Fibroblast of upper back skin (primary cell): ENCODE measurements at places on chromosomes 3 and 15.
A peak's percentile ranks its signal among the peaks of the same experiment; 100 is the strongest.

- peak; percentile 89 for DNase-seq
Observed at GRCh38 chr3:129249284-129250065, at the start of gene COPG1. TSS of gene COPG1 (plus strand) at chr3:129249606. CDS start at chr3:129249710, 104 bp downstream.

DNA sequence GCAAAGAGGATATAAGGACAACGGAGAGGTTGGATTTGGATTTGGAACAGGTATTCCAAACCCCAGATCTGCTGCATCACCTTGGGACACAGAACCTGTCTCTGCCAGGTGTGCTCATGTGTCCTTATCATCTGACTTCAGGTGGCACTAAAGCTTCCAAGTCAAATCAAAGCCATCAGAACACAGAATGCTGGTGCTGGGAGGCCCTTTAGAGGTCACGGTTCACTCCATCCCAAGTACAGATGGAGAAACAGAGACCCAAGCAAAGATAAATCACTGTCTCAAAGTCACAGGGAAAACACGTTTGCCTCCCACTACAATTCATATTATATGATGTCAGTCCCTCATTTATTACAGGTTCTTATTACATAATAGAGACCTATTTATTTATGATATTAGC, 72.8 kb downstream of the HES1 start:
- no peak for DNase-seq

DNA sequence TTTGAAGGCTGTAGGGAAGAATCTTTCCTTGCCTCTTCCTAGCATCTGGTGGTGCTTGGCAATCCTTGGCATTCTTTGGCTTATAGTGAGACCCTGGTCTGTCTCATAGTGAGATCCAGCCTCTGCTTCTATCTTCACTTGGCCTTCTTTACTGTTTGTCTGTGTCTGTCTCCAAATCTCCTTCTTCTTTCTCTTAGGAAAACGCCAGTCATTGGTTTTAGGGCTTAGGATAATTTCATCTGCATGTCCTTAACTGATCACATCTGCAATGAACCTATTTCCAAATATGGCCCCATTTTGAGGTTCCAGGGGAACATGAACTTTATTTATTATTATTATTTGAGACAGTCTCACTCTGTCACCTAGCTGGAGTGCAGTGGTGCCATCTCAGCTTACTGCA, 25.8 kb downstream of the KAT2B start:
- DNase-seq: no peak

DNA sequence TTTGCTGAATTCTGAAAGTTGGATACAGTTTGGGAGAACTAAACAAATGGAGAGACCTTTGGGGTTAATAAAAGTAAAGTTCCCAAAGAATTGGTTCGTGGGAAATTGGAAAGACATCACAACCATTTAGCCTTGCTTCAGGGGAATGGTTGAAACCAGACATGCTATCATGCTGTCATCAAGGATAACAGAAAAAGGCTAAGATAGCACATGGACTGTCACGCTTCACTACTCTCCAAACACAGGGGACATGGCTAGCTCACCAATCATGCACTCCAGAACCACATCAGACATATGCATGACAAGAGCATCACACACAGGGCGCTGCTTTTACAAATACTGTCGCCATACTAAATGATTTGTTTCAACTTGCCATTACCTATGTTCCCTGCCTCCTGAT, 671.7 kb upstream of the ROBO1 start:
- no peak for DNase-seq

DNA sequence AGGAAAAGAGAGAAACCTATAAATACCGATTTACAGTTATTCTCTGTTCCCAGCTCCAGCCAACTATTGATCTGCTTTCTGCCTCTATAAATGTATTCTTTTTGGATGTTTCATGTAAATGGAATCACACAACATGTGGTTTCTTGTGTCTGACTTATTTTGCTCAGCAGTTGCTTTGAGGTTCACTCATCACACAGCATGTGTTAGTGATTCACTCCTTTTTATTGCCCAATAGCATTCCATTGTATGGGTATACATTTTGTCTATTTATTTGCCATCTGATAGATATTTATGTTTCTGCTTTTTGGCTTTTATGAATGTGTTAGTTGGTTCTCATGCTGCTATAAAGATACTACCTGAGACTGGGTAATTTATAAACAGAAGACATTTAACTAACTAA, 23.6 kb downstream of the CCR1 start:
- peak; percentile 80 for DNase-seq

- DNase-seq: no peak
Observed at GRCh38 chr15:55008421-55008820, 188.3 kb downstream of the RSL24D1 start.

DNA sequence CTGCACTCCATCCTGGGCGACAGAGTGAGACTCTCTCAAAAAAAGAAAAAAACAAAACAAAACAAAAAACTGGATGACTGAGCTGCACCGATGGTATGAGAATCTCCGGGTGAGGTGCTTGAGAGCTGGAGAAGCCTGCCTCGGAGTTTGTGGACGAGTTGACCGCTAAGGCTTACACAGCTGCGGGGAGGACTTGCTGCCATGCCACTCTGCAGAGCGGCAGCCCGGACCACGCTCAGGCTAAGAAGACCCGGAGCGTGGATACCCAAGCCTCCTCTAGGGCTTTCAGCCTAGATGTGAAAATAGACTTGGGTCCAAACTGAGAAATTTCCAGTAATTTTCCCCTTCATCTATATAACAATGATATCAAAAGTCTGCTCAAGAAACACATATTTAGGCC, 16.0 kb downstream of the NRROS start:
- no peak for DNase-seq

- DNase-seq: no peak
Observed at GRCh38 chr3:129197321-129197720, 13.6 kb upstream of the CNBP start.

- no peak for DNase-seq
Observed at GRCh38 chr15:60134609-60135008, 130.5 kb downstream of the FOXB1 start.

DNA sequence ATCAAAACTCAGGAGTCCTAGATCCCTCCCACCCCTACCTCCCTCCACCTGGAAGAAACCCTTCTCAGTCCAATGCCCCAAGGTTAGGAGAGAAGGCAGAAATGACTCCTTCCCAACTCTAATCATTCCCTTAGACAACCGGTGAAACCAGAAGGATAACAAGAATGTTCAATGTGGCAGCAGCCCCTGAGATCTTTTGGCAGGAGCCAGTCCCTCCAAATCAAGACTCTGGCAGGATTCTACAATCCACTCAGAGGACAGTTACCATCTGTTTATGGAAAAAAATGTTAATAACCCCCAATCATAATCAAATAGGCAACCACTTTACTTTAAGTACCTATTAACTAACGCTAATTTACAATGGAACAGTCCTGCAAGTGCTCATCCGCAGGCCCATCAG, 136.5 kb downstream of the NTRK3 start:
- DNase-seq: no peak

DNA sequence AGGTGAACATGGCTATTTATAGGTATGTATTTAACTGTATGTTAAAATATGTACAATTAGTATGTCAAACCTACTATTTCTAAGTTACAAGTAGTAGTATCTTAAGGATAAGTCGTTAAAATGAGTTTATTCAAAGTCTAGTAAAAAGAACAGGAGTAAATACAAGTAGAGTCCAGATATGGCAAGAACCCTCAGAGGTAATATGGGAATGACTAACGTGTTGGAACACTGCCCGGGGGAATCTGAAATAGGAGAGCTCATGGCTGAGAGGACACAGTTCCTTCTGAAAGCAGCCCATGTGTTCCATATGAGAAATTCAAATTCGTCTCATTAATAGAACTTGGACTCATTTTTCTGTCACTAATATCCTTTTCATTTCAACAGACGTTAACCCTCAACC, 158.8 kb downstream of the CLSTN2 start:
- DNase-seq: peak; percentile 82

DNA sequence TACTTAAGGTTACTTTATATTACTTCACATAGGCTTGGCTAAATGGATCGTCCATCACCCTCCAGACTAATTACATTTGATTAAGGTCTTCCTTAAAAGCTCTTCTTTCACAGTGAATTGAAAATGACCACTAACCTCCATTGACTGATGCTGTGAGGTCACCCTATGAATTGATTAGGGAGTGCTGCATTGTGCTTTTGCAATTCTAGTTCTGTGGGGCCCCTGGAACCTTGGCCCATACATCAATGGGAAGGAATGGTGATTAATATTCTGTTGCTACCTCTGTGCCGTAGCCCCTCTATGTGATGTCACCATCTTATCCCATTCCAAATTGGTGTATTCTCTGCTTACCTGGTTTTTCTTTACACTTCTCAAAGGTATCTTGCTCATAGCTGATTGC, 682.2 kb downstream of the SQOR start:
- DNase-seq: no peak

- no peak for DNase-seq
Observed at GRCh38 chr3:122602011-122602710, 24.7 kb downstream of the PARP15 start.

DNA sequence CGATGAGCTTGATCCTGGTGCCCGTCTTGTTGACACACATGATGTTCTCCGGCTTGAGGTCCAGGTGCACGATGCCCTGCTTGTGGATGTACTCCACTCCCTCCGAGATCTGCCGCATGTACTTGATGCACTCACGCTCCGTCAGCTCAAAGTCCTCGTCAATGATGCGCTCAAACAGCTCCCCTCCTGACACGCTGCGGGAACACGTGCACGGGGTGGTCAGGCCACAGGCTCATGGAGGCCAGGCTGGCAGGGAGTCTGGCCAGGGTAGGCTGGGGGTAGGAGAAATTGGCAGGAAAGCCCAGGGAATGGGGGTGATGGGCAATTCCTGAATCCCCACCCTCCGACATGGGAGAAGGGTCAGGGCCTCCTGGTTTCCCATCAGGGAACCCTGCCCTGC, 55.5 kb upstream of the HACD2 start:
- DNase-seq: no peak

DNA sequence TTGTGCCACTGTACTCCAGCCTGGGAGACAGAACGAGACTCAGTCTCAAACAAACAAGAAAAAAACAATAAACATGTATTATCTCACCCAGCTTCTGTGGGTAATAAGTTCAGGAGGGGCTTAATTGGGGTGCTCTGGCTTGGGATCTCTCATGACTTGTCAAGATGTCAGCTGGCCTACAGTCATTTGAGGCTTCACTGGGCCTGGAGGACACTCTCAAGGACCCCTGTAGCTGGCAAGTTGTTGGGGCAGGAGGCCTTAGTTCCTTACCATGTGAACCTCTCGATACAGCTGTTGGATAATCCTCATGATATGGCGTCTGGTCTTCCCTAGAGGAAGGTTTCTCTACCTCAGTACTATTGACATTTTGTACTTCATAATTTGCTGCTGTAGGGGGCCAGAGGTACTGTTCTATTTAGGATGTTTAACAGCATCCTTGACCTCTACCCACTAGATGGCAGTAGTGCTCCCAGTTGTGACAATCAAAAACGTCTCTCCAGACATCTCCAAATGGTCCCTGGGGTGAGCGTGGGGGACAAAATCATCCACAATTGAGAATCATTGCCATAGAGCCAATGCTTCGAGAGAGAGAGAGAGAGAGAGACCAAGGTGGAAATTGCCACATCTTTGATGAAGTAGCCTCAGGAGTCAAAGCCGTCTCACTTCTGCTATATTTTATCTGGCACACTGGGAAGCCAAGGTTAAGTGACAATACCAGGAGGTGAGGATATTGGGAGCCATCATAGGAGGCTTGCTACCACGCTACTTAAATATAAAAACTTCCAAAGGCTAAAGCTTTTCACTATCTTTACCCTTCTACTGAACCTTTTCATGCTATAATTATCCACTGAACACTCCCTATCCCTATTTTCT, 23.9 kb upstream of the SLTM start:
- peak; percentile 65 for DNase-seq

GRCh38 chr15:42360535-42361112, 1.3 kb downstream of the CAPN3 start:
- DNase-seq: no peak

GRCh38 chr3:130659911-130660310, 86.7 kb downstream of the PIK3R4 start:
- peak; percentile 41 for DNase-seq

DNA sequence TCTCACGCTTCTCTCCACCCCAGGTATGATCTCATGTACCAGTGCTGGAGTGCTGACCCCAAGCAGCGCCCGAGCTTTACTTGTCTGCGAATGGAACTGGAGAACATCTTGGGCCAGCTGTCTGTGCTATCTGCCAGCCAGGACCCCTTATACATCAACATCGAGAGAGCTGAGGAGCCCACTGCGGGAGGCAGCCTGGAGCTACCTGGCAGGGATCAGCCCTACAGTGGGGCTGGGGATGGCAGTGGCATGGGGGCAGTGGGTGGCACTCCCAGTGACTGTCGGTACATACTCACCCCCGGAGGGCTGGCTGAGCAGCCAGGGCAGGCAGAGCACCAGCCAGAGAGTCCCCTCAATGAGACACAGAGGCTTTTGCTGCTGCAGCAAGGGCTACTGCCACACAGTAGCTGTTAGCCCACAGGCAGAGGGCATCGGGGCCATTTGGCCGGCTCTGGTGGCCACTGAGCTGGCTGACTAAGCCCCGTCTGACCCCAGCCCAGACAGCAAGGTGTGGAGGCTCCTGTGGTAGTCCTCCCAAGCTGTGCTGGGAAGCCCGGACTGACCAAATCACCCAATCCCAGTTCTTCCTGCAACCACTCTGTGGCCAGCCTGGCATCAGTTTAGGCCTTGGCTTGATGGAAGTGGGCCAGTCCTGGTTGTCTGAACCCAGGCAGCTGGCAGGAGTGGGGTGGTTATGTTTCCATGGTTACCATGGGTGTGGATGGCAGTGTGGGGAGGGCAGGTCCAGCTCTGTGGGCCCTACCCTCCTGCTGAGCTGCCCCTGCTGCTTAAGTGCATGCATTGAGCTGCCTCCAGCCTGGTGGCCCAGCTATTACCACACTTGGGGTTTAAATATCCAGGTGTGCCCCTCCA, 19.1 kb downstream of the TYRO3 start:
- no peak for DNase-seq

DNA sequence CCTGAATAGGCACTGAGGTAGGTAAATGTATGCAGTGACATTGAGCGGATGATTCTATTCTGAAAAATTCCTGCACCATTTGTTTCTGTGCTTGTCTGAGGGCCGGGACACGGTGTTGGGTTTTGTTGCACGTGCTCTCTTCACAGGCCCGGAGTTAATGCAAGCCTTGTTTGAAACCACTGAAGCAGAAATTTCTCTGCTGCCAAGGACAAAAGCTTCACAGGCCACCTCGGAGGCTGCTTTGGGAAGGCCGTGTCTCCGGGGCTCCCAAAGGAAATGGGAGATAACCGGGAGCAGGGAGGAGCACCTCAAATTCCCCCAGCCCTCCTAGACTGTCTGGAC, 179.4 kb downstream of the OPA1 start:
- no peak for DNase-seq

GRCh38 chr15:78714890-78715289, 73.9 kb upstream of the CHRNB4 start:
- no peak for DNase-seq

GRCh38 chr3:69494185-69494584, 108.3 kb upstream of the FRMD4B start:
- DNase-seq: no peak

DNA sequence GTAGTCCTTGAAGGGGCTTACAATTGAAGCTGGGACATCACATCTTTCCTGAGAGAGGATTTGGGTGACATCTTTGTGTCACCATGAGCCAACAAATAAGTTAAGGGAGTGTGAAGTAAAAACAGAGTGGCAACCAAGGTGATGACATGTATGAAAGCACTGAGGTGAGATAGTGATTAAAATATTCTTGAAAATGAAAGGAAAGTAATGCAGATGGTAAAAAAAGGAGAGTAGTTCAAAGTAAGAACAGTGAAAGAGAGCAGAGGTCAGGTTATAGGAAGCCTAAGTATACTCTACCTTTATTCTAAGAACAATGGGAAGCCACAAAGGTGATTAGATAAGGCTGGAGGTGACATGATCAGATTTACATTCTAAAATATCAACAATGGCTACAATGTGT, 486.1 kb downstream of the DIPK2A start:
- no peak for DNase-seq

- no peak for DNase-seq
Observed at GRCh38 chr3:190690246-190690645, 172.2 kb downstream of the GMNC start.
